ENCODE measurements at places on chromosomes 12 and 14.
A peak's percentile ranks its signal among the peaks of the same experiment; 100 is the strongest.

- DNase-seq: no peak
Measured at GRCh38 chr14:69087061-69087461, 65.9 kb downstream of the DCAF5 start.

DNA sequence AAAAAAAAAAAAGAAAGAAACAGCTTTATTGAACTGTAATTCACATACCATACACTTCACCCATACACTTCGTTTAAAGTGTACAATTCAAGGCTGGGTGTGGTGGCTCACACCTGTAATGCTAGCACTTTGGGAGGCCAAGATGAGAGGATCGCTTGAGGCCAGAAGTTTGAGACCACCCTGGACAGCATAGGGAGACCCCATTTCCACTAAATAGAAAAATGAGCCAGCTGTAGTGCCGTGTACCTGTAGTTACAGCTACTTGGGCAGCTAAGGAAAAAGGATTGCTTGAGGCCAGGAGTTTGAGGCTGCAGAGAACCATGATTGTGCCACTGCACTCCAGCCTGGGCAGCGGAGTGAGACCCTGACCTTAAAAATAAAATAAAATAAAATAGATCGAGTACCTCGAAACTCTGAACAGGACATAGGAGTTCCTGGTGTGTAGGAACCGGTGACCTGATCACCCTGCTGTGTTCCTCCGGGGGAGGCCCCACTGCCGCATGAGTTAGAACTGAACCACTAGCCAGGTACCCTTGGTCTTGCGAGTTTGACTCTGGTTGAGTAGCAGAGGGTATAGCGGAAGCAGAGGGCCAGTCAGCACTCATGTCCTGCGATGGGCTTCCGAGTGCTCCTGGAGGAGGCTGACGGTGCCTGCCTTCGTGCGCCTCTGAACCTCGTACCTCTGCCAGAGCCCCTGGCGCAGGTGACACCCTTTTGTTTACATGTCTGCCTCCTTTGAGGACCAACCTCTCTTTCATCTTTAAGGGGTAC, 80.0 kb downstream of the B4GALNT3 start:
- no peak for DNase-seq

GRCh38 chr14:74488786-74489397, 4.2 kb downstream of the NPC2 start:
- DNase-seq: no peak

GRCh38 chr12:113366827-113367226, 8.4 kb downstream of the PLBD2 start:
- no peak for DNase-seq

GRCh38 chr14:34944744-34945143, 38.0 kb upstream of the SRP54 start:
- no peak for DNase-seq

DNA sequence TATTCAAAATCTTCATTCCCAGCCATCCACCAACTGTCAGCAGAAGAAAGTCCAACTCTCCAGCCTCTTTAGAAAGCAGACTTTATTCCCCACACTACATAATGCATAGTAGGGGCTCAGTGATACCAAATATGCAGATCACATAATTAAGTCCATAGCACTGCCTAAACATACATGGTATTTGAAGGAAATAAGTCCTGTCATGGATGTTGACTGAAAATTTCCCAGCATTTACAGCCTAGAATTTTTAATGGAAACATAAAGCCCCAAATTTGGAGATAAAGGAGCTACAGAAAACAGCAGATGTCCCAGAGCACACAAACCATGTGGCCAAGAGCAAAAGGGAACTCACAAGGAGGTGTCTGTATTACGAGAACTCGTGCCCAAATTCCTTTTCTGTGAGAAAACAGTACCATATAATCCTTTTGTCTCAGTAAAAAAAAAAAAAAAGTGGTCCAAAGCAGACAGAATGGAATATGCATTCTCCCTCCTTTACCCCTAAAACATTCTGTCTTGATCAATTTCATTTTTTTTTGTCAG, 920.5 kb downstream of the NRXN3 start:
- no peak for DNase-seq

GRCh38 chr14:73723406-73723796, 9.2 kb upstream of the PNMA1 start:
- no peak for DNase-seq

GRCh38 chr12:20800160-20800559, 10.3 kb upstream of the SLCO1B3 start:
- no peak for DNase-seq

GRCh38 chr12:128991716-128992115, 138.4 kb downstream of the GLT1D1 start:
- no peak for DNase-seq

GRCh38 chr12:92995258-92995903, 66.3 kb upstream of the EEA1 start:
- DNase-seq: no peak

GRCh38 chr14:24909523-24910302, 140.2 kb downstream of the STXBP6 start:
- DNase-seq: no peak

DNA sequence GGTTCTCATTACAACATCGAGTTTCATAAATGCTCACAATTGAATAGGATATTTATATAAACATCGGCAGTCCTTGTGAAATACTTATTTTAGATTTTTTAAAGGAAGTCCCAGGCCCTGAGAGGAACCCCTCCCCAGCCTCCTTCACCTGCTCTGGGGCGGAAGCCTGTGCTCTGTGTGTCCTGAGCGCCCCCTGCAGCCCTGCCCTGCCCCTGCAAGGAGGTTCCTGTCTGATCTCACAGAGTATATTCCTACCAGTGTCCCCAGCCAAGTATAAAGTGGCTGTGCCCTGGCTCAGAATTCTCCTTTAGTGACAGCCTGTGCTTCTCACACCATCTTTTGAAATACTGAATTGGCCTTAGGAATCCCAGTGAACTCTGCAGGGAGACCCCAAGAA, 659.5 kb downstream of the TMEM121 start:
- DNase-seq: no peak

DNA sequence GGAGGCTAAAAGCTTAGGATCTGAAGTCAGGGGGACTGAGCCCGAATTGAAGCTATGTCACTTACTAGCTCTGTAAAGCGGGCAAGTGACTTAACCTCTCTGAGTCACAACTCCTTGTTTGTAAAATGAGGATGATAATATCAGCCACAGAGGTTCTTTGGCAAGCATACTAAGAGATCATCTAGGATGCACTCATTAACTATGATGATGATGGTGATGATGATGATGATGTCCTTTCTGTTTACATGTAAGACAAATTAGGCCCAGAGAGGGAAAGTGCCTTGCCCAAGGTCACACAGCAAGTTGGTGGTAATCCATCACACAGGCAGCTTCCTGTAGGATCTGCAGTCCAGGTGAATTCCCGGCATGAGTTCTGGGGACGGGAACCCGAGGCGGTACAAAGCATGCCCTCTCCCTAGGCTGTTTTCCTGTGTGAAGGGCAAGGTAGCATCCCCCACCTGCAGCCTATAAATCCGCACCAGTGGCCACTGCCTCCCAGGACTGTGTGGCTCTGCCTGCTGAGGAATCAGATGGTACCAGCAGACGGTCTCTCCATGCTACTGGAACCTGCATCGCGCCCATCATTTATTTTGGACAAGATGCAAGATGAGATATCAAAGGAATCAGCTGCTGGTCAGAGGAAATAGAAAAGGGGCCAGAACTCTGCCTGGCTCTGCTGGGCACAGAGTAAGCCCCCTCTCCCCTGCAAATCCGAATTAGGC, 55.2 kb downstream of the MAP1LC3B2 start:
- DNase-seq: no peak

DNA sequence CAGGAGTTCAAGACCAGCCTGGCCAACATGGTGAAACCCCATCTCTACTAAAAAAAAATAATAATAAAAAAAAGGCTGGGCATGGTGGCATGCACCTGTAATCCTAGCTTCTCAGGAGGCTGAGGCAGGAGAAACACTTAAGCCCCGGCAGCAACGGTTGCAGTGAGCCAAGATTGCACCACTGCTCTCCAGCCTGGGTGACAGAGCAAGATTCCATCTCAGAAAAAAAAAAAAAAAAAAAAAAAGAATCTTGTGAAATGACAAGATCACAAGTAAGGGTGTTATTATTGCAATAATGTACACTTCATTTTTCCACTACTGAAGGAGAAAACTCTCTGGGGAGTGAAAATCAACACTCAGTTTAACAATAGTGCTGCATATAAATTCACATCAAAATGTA, 8.8 kb upstream of the PTGR2 start:
- no peak for DNase-seq

GRCh38 chr12:112322882-112323547, 59.2 kb downstream of the HECTD4 start:
- DNase-seq: no peak

GRCh38 chr12:6249580-6249979, 49.4 kb downstream of the CD9 start:
- no peak for DNase-seq

DNA sequence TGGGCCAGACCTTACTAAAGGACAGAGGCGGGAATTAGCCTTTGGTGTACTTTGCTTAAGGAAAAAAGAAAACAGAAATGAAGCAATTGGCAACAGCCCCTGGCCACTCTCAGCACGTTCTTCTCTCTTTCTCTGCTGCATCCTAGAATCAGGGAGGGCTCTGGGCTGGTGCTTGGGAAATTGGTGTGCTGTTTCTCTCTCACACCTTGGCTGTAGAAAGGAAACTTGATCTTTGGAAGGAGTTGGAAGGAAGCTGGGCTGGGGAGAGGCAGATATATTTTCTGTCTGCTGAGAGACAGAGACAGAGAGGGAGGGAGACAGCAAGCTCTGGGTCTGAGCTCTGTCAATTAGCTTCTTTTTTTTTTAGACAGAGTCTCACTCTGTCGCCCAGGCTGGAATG, 27.4 kb downstream of the NOS1 start:
- no peak for DNase-seq

- peak; percentile 19 for DNase-seq
Measured at GRCh38 chr14:38616959-38617358, 361.1 kb upstream of the CLEC14A start.

DNA sequence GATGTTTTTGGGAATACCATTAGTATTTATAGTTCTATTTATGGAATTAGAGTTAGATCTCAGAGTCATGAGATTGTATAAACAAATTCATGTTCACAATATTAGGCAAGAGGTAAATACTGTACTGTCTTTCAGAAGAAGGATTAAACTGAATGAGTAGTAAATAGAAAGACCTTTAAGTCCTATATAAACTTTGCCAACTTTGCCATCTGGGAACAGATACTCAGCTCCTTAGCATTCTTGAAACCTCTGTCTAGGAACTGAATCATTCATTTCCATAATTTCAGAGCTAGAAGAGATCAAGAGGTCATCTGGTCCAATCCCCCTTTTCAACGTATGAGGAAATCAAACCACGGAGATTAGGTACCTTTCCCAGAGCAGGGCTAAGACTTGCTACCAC, 141.1 kb downstream of the CAND1 start:
- DNase-seq: no peak

DNA sequence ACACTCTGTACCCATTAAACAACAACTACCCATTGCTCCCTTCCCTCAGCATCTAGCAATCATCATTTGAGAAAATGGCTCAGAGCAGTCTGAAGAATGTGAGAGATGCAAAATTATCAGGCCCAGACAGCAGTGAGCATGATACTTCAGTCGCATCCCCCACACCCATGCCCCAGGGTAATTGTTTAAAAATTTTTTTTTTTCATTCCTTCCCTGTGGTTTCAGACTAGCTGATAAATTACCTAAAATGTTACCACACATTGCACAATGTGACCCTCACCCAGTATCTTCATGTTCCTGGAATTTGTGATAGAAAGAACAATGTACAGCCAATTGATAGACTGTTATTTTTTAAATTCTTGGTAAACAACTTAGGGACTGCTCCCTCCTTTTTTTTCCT, 11.3 kb upstream of the USP15 start:
- DNase-seq: no peak

- no peak for DNase-seq
Measured at GRCh38 chr12:89765959-89766824, 57.6 kb upstream of the ATP2B1 start.

GRCh38 chr14:99899578-99900178, 106.5 kb downstream of the EML1 start:
- DNase-seq: no peak

DNA sequence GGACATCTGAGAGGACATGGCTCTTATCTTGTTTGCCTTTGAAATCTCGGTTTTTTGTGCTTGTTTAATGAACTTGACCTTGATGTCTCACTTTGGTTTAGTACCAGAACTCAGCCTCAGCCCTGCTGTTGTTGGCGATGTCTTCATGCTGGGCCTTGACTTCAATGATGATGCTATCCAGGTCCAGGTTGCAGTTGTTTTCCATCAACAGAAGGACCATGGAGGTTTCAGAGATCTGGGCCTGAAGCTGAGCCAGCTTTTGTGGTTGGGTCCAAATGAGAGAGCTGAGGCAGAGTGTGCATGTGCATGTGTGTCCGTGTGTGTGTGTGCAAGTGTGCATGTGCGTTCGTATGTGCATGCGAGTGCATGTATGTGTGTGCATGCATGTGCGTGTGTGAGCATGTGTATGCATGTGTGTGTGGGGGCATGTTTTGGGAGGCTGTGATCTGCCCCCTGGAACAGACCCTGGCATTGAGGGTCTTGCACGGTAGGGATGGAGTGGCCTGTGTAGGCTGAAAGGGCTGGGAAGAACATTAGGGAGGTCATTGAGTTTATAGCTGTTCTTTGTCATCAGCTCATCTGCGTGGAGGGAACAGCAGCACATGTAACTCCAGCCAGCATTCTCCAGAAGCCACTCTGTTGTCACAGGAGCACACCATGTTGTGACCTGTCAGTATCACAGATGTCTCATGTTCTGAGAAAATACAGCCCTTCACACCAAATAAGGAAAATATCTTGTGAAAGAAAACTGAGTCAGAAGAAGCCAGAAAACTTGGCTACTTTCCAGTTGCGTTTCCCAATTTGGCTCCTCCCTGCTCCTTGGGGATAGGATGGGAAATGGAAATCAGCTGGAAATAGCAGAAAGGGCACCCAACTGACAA, 10.0 kb upstream of the KRT82 start:
- no peak for DNase-seq

DNA sequence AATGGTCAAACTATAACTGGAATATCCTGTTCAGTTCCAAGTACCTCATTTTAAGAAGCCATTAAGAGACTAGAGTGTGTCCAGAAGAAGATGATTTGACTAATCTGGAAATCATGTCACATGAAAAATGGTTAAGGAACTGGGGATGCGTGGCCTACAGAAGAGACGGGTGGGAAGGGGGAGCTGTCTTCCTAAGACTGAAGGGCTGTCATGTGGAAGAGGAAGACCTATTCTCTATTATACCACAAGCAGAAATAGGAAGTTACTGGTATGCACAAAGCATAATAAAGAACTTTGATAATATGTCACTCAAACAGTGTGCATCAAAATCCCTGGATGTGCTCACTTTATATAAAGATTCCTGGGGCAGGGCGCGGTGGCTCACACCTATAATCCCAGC, 50.3 kb downstream of the HECTD4 start:
- DNase-seq: no peak

- no peak for DNase-seq
Measured at GRCh38 chr14:73829526-73830431, 21.9 kb upstream of the PTGR2 start.

All from NCI-H774 (cell line).